ENCODE measurements at places on chromosomes 4 and X.

DNA sequence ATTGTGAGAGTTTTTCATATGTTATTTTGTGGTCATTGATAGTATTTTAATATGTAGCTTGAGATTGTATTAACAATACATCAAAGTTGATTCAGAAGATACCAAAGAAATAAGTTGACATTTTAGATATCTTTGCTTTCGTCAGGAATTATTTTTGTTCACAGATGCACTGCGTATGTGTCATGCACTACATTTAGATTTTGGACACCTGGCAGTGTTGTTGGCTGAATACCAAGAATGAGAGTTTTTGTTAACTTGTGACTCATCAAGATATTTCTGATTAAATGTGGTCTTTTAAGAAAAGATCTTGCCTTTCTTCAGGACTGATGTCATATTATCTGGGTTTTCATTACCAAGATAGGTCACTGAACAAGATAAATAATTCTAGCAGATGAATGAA is 633.4 kb downstream of the CENPC start:
- DNase-seq, result no peak

DNA sequence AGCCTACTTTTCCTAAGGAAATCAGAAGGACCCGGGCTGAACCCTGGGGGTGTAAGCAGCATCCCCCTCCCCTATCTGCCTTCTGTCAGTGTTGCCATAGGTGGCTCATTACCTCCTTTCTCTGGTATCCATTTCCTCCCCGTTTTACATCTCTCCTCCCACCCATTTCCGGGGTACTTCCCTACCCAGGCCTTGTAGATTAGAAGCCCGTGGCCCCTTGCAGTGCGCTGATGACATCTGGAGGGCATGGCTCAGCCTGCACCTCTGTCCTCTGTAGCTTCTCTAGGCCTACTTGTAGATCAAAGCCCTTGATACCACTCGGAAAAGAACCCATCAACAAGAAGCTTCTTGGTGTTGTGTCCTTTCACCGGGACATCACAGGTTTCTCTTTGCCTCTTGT is 71.8 kb downstream of the NBDY start:
- peak; percentile 14 for DNase-seq

GRCh38 chr4:184648313-184649025 is 778 bp downstream of the CASP3 start:
- no peak for DNase-seq

DNA sequence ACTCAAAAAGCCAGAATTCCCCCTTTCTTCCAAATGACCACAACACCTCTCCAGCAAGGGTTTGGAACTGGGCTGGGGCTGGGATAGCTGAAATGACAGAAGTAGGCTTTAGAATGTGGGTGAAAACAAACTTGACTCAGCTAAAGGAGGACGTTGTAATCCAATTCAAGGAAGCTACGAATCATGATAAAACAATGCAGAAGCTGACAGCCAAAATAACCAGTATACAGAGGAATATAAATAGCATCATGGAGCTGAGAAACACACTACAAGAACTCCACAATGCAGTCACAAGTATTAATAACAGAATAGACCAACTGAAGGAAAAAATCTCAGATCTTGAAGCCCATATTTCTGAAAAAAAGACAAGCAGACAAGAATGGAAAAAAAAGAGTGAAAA is 95.8 kb upstream of the TET2 start:
- no peak for DNase-seq

DNA sequence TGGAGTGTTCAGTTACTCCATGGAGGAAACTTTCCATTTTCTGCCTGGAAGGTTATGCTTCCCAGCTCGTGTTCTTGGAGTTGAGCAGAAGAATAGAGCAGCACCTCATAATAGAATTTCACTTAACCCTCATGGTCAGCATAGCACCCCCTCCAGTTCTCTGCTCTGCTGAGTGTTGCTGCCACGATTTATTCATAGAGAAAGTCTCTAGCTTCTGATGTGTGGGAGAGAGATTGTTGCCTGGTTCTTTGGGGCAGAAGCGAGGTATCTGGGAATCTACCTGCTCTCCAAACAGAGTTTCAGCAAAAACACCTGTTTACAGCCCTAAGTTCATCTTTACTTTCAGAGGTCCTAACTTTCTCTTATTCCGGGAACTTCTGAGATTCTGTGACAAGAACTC is 3.9 kb upstream of the DTHD1 start:
- no peak for DNase-seq

DNA sequence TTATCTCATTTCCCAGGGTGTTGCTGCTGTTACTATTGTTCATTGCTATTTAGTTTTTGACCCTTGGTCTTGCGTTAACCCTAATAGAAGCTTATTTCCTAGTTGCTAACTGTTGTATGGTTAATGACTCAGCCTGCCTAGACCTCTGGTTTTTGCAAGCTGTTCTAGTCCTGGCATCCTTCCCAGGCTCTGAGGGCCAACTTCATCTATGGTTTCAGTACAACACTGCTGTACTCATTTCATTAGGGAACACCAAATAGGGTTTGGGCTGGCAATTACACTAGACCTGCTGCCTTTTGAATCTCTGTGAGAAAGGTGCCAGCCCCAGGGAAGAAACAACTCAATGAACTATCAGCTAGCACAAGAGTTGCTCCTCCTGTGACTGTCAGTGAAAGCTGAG is 59.6 kb downstream of the DCX start:
- DNase-seq, result no peak

DNA sequence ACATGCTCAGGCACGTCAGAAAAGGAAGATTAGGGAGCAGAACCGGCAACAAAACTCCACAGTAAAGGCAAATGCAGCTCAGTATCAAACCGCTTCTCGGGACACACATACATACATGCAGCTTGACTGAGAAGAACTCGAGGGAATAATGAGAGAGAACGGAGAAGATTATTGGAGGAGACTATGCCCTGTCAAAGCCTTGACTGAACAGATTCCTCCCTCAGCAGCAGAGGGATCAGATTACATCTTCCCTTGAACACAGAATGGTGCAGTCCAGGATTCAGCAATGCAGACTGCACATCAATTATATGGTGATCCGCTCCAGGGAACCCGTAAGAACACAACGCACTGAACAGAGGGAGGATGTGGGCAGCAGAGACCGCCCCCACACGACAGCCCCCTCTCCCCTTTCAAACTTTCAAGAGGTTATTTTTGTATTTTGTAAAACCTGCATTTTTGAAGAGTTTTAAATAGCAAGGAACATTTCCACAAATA is 183.2 kb downstream of the FBXW7 start:
- no peak for DNase-seq

GRCh38 chrX:153511784-153512500 is 5.5 kb upstream of the ATP2B3 start:
- no peak for DNase-seq

GRCh38 chr4:43242606-43243005 is 350.1 kb downstream of the GRXCR1 start:
- DNase-seq, result no peak

DNA sequence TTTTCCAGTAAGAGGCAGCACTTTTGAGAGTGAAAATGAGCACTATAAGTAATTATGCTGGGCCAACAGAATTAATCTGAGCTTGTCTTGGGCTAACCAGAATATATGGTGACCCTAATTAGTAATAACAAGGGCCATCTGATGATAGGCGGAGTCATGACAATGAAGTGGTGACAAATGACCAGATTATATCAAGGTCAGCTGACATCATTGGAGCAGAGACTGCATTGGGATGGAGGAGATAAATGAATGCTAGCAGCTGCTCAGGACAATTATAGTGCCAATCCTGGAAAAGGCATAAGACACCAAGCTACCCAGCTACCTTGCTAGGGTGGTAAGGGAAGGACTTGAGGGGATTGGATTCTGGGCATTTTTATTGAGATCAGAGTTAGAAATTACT is 1548.7 kb downstream of the RPA4 start:
- DNase-seq, result no peak

DNA sequence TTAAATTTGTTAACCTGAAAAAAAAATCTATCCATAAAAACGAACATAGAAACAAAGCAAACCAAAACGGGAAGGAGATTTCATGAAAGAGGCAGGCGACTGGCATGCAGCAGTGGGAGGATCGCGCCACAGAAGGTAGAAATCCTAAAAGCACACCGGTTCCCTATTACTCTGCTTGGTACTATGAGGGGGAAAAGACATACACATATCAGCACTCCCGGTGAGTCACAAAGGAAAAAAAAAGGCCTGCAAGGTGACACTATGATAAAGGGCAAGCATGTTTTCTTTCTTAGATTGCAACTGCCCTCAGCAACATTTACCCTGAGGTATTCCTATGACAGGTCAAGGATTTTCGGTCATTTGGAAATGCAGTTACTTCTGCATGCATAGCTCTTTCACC is 60.6 kb upstream of the NAP1L5 start:
- DNase-seq, result no peak

DNA sequence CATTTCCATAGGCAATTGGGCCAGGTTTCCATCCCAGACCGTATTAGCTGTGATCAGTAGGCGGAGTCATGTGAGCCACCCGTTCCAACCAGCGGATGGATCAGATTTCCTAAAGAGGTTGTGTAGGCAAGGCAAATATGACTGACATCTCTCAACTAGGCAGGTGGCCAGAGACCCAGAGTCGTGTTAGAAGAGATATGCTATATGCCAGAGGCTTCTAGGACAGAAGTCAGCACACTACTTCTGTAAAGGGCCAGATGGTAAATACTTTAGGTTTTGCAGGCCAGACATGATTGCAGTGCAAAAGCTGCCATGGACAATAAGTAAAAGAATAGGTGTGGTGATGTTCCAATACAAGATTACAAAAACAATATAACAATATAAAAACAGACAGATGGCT is 788.4 kb downstream of the RPA4 start:
- DNase-seq, result no peak

DNA sequence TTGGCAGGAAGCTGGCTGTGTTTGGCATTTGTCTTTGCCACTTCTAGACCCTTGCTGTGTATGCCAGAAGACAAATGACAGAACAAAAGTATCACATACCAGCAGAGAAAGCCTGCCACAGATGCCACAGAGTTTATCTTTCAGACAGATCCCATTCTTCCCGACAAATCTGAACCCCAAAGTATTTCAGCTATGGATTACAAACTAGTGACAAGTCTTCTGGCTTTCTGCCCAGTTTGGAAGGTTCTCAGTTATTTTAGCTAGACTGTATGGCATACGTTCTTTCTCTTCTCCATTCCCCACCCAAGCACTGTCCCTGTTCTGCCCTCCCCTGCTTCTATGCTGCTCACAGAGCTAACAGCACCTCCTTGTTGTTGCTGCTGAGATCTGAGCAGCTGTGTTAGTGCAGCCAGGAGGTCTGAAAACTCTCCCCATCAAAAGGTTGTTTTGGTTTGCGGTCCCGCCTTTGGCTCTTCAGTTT is 236.7 kb downstream of the FRAS1 start:
- no peak for DNase-seq
